Motor neuron (in vitro differentiated cells): ENCODE measurements at places on chromosomes 6 and 20.

DNA sequence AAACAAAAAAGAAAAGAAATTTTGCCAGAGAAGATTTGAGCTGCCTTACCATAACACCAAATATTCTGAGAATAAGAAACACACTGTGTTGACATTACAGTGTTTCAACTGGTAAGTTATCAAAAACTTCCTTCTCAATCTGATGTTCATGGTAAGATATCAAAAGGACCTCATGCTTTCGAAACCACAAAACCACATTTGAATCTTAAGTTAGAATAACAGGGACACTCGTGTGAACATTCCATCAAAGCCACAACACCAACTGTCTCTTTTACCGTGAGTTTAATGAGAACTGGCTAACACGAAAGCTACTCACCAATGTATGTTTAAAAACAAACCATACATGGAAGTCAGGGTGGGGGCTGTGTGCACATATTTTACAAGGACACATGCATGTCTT, 73.0 kb upstream of the OPRM1 start:
- ATAC-seq = no peak

DNA sequence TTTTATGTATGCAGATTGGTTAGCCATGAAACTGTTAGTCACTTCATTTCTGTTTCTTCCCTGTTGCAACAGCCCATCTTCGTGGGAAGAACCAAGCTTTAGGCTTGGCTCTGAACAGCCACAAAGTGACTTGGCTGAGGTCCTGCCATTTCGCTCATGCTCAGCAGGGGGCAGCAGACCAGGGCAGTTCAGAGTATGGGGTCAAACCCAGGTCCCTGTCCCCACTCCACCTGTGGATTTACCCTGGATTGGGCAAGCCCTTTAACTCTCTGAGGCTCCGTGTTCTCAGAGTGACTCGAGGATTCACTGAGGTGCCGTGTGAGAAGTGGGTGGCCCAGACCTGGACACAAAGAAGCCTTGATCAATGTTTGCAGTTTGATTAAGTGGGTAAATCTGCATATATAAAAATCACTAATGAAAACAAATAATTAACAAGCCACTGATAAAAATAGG, 19.8 kb upstream of the MAP1LC3A start:
- peak; percentile 29 for ATAC-seq

GRCh38 chr6:90187437-90188121, 109.1 kb downstream of the BACH2 start:
- no peak for ATAC-seq

DNA sequence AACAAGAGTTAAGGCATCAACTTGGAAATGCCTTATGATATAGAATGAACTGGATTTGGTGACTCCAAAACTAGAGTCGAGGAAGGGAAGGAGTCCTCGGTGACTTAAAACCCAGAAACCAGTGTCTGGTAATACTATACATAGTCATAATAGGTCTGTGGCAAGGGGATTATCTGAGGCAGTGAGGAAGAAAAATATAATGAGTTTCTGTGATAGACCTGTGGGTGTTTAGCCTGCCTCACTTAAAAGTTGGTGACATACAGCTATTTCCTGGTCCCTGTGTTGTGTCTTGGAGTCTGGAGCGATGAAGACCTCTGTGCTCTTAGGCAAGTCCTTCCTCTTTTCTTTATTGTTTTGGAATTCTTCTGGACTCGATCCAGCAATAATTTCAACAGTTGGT, 5.1 kb upstream of the MYO6 start:
- no peak for ATAC-seq

- ATAC-seq = no peak
These were observed 26.7 kb downstream of the PKIG start for GRCh38 chr20:44609006-44609515.

- ATAC-seq = no peak
These were observed 275.5 kb upstream of the SLC35B3 start for GRCh38 chr6:8710668-8711431.

DNA sequence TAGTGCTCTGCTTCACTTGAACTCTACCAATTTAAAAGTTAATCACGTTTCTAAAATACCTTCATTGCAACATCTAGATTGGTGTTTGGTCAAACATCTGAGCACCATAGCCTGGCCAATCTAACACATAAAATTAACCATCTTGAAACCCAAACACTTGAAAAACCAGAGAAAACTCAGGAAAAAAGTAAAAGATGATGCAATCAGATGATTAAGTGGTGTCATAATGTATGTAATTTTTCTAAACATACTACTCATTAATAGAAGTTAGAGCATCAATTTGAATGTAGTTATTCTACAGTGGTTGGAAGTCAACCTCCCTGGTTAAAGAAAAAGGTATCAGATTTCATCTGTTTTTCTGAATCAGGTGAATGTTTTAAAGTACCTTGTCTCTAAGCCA, 228.6 kb upstream of the ID4 start:
- no peak for ATAC-seq

- no peak for ATAC-seq
These were observed 60.6 kb upstream of the ASIP start for GRCh38 chr20:34180460-34181120.

GRCh38 chr6:24078200-24078599, 47.8 kb upstream of the NRSN1 start:
- peak; percentile 100 for ATAC-seq

GRCh38 chr6:115747719-115748118, 313.0 kb downstream of the FRK start:
- no peak for ATAC-seq

DNA sequence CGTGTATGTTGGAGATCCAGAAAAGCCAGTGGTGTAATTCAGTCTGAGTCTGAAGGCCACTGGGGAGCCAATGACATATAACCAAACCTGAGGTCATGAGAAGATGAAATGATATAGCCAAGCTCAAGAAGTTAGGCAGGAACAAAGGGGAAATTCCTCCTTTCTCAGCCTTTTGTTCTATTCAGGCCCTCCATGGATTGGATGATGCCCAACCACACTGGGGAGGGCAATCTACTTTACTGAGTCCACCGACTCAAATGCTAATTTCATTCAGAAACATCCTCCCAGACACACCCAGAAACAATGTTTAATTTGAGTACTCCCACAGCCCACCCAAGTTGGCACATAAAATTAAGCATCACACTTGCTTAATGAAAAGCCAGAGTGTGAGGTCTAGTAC, 183.6 kb downstream of the GJA1 start:
- no peak for ATAC-seq

- ATAC-seq = no peak
These were observed 97.6 kb downstream of the ELOVL5 start for GRCh38 chr6:53251033-53251672.

- ATAC-seq = no peak
These were observed 200.7 kb upstream of the SPTLC3 start for GRCh38 chr20:12808006-12808567.

- ATAC-seq = no peak
These were observed 807.5 kb upstream of the FLRT3 start for GRCh38 chr20:15144916-15145315.

DNA sequence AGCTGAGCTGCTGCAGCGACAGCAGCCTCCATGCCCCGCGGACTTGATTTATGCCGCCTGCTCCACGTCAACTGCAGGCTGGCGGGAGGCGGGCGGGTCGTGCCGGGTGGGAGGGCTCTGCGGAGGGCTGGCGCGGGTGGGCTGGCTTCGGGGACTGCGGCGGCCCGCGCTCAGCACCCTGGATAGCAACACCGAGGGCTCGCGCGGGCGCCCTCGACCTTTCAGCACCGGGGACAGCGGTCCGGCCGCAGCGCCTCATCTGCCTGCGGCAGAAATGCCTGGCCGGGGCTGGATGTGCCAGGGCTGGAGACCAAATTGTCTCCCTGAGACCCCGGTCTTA, 792 bp downstream of the SNAP25 start:
- peak; percentile 77 for ATAC-seq

- no peak for ATAC-seq
These were observed 99.0 kb upstream of the SOX4 start for GRCh38 chr6:21494505-21494904.

DNA sequence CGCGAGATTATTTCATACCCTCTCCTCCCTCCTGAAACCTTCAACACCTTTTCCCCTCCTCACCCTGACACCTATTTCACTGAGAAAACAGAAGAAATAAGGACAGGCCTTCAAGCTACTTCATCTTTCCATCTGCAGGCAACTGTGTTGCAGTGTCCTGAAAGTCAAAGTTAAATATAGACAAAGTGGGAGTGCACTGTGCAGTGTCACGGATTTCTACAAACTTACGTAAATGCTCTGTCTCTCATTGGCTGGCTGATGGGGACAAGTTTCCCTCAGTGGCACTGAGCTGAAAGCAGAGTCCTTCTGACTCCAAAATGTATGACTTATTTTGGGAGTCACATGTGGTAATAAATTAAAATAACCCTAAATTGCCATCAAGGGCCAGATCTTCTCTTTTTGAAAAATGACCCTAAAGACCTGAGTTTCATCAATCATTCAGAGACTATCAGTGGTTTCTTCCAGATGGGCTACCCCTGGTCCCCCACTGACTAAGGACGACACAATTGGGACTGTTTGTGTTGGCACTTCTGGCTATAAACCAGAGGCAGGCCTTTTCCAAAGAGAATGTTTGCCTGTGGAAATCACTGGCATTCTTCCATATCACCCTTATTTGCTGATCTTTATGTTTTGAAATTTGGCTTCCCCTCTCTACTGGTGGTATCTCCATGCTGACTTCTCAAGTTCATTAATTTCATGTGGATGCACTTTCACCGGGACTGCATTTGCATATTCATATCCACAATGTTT, 21.6 kb downstream of the ALDH8A1 start:
- no peak for ATAC-seq

DNA sequence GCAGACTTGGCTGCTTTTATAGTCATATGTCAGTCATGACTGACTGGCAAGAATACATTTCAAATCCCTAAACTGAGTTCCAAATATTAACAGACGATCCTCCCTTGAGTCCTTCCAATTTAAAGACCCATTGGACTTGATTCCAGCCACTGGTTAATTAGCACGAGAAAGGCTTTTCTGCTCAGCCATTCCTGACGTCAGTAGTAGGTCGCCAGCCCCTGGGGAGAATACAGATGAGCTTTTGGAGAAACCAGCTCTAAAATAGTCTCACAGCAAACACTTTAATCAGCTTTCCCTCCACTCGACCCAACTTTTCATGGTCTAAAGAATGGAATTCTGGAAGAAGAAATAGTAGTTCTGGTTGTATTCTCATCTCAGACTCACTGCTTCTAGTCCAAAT, 91.6 kb downstream of the SLC22A3 start:
- no peak for ATAC-seq

GRCh38 chr20:42483730-42484303, 705.9 kb downstream of the PTPRT start:
- no peak for ATAC-seq

DNA sequence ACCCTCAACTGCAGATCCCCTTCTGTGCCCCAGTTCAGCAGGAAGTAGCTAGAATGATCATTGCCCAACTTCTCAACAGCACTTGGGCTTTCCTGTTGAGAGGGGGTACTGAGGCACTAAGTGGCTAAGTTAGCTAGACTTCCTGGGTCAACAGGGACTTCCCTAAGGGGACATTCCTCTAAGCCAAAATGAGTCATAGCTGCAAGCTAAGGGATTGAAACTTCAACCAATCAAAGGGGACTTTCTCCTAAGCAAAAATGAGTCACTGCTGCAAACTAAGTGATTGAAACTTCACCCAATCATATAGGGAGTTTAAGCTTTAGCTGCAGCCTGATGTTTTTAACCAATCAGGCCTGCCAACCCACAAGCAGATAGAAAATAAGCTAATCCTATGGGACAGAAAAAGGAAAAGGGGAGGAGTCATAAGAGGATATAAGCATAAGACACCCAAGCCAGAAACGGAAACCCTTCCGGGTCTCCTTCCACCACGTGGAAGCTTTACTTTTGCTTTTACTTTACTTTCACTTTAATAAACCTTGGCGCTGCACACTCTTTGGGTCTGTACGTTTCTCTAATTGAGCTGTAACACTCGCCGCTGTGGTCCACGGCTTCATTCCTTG, 659.0 kb upstream of the HS3ST5 start:
- ATAC-seq = no peak

DNA sequence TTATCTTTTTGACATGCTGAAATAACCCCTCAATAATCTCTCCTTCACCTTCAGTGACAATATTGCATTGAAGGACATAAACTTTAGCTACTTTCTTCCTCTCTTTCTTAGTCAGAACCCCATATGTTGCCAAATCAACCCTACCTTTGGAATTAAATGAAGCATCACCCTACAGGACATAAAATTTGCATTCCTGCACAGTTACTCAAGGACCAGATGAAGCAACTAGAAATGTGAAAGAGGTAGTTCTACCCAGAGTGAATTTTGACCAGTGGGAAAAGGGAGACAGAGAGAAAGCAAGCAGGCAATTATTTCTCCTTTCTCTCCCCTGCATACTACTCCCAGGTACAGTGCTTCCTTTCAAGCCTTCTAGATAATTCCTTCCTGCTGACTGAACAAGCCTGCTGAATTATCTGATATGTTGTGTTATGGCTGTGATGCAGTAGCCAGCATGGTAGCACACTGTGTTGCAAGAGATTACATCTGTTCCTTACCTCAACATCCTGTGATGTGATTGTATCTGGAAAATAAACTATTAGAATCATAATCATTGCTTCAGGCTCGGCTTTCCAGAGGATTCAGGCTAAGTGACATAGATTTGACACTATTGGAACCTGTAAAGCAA, 16.6 kb downstream of the TENT5A start:
- ATAC-seq = no peak

DNA sequence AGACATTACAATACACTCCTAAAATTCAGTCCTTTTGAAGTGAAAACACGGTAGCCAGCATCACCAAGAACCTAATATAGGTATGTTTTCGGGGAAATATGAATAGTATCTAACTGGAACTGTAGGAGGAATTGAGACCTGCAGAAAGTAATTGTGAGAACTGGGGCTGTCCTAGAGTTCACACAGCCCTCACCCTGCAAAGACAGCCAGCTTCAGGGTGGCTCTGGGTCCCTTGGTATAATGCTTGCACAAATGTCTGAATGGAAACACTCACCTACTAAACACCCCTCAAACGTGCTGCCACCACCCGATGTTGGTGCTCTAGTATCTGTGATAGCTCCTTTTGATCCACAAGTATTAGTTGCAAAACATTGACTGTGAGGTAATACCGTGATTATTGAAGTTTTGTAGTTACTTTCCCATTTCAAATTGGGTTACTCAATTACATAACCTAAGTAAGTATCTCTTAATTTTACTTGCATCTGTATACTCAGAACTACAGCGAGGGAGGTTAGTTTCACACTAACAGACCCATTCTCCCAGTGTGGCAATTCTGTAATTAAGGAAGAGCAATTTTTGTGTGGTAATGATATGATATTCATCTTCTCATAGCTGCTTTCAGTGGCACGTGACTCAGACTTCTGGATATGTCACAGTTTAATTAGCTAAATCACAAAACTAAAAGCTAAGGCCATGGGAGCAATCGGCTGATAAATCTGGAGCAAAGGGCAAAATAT, 129.5 kb downstream of the INSM1 start:
- no peak for ATAC-seq

GRCh38 chr6:24874776-24875533, 60.8 kb downstream of the RIPOR2 start:
- ATAC-seq = no peak

- no peak for ATAC-seq
These were observed 84.5 kb downstream of the DNAH8 start for GRCh38 chr6:38799529-38800184.

- ATAC-seq = no peak
These were observed 103.4 kb downstream of the RTN4IP1 start for GRCh38 chr6:106525882-106526275.
